ENCODE measurements at places on chromosomes 6 and 20.

- no peak overlapping the region for H3K27ac ChIP-seq
- no peak for DNase-seq
- H3K27me3 ChIP-seq, result no peaks in the 10 kb centered on the region
- no peaks in the 10 kb centered on the region for H3K4me1 ChIP-seq
- no peak overlapping the region for H3K4me3 ChIP-seq
Measured at GRCh38 chr6:147567141-147567805, 58.8 kb downstream of the SAMD5 start.

- H3K4me3 ChIP-seq, result no peak overlapping the region
- no peaks in the 10 kb centered on the region for H3K27me3 ChIP-seq
- peaks cover 2% of the 10 kb centered on the region for H3K4me1 ChIP-seq
- no peak overlapping the region for H3K27ac ChIP-seq
- no peaks in the 10 kb centered on the region for H3K36me3 ChIP-seq
Measured at GRCh38 chr6:6331393-6331792, 10.9 kb upstream of the F13A1 start.

DNA sequence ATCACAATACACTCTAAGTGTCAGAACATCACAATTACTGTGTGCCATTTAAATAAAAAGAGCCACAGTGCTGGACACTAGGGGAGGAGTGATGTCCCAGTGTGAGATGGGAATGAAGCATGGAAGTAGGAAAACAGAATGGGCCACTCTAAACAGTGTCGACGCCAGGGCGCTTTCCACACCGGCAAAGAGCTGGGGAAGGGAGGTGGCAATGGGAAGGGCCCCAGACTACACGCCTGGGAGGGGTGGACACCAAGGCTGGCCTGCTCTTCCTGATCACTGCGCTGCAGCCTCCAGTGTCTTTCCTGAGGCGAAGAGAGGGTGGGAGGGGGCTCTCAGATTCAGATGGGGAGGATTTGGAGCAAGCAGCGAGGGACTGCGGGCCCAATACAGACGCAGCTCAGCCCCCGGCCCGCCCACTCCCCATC, 75.9 kb downstream of the ERMARD start:
- no peak overlapping the region for H3K27ac ChIP-seq
- peaks cover 11% of the 10 kb centered on the region for H3K27me3 ChIP-seq
- H3K4me3 ChIP-seq, result no peak overlapping the region
- H3K36me3 ChIP-seq, result no peaks in the 10 kb centered on the region
- no peak for DNase-seq

- DNase-seq, result no peak
- H3K36me3 ChIP-seq, result peaks cover 13% of the 10 kb centered on the region
- peaks cover 6% of the 10 kb centered on the region for H3K4me1 ChIP-seq
- peak overlapping the region; percentile 33 for H3K27ac ChIP-seq
Measured at GRCh38 chr20:25310268-25310920, 62.5 kb downstream of the PYGB start.

DNA sequence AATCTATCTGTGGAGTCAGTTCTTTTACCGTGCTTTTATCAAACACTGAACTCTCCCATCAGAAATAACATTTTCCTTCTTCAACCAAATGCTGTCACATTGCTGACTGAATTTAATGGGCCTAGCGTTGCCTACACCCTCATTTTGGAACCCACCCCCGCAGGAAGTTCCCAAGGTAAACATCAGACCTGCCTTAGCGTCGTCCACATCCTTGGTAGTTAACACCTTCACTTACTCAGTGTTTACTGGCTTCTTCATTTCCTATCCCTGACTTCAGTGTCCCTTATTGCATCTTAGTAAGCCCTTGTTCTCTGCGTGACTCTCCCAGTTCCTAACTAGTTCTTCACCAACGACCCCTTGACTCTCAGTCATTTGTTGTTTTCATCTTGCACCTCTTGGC, 491.4 kb upstream of the SOX4 start:
- no peak for DNase-seq
- H3K36me3 ChIP-seq, result no peaks in the 10 kb centered on the region
- H3K4me1 ChIP-seq, result peaks cover 29% of the 10 kb centered on the region
- no peak overlapping the region for H3K4me3 ChIP-seq
- no peak overlapping the region for H3K27ac ChIP-seq

DNA sequence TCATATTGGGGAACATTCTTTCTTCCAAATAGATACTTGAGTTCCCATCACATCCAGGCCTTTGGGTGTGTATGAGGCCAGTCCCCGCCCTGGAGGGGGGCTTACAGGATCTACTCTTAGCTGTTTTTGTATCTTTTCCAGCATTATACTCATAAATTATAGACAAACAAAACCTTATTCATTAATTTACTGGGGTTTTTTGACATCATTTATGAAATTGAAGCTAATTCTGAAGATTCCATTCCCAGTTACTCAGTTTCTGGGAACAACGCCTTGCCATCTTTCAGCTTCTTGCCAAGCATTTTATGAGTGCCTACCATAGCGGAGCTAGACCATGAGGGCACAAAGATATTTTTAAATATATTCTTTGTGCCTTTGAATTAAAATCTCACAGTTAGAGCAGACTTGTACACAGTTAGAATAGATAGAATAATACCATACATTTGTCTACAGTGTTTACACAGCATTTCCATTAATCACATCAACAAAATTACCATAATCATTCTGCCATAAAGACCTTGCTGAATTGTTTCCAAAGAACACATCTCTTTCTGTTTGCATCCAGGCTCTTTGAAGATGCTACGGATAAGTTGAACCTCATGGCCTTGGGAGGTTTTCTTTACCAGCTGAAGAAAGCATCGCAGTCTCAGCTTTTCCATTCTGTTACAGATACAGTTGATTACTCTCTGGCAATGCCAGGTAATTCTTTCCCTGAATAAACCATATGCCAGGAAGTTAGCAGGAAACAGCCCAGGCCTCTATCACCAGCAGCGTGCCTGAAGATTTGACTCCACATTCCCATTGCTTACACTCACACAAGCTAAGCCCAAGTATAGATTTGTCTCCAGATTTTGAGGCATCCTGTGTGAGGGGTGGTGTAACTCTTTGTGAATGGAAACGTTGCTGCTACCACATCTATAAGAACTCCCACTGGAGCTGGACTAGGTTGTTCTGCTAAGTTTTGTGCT, 75.4 kb upstream of the PBOV1 start:
- no peaks in the 10 kb centered on the region for H3K36me3 ChIP-seq
- DNase-seq, result no peak
- no peak overlapping the region for H3K4me3 ChIP-seq
- H3K4me1 ChIP-seq, result peaks cover 8% of the 10 kb centered on the region

- no peak for DNase-seq
- H3K27ac ChIP-seq, result no peak overlapping the region
- no peak overlapping the region for H3K4me3 ChIP-seq
- peaks cover 9% of the 10 kb centered on the region for H3K36me3 ChIP-seq
Measured at GRCh38 chr6:169866668-169867521, 115.5 kb downstream of the ERMARD start.

GRCh38 chr20:10812759-10813327, 139.0 kb upstream of the JAG1 start:
- H3K27me3 ChIP-seq, result no peaks in the 10 kb centered on the region
- no peaks in the 10 kb centered on the region for H3K36me3 ChIP-seq
- DNase-seq, result no peak
- no peak overlapping the region for H3K27ac ChIP-seq

- H3K4me3 ChIP-seq, result no peak overlapping the region
- H3K27ac ChIP-seq, result no peak overlapping the region
- no peaks in the 10 kb centered on the region for H3K4me1 ChIP-seq
- DNase-seq, result no peak
Measured at GRCh38 chr6:124334359-124334758, 530.7 kb downstream of the NKAIN2 start.

DNA sequence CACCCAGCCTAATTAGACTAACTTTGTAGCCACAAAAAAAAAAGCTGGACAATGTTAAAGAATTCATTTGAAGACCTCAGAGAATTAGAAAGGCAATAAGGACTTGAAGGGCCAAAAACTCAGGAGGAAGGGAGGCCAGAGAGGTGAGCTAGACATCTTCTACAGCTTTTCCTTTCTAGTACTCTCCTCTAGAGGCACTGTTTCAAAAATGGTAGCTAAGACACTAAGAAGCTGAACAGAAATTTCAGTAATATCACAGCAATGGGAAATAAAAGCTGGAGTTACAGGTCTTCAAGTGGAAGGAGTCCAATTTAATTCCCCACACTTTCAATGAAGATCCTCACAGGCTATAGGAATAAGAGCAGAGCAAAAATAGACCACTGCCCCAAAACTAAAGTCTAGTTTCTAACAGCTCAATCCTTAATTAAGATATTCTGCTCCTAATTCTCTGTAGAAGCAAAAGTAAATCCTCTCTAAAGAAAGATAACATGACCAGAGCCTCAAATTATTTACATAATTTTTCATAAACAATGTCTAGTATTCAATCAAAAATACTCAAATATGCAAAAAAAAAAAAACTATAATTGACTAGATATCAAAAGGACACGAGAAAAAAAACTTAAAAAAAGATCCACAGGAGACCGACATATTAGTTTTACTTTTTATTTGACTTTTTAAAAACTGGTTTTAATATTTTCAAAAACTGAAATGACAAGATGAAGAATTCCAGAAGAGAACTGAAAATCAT, 63.7 kb downstream of the RNGTT start:
- H3K27ac ChIP-seq, result no peak overlapping the region
- no peak for DNase-seq
- H3K27me3 ChIP-seq, result no peaks in the 10 kb centered on the region
- no peaks in the 10 kb centered on the region for H3K4me1 ChIP-seq
- H3K36me3 ChIP-seq, result no peaks in the 10 kb centered on the region

- H3K4me1 ChIP-seq, result peaks cover 2% of the 10 kb centered on the region
- no peak for DNase-seq
- H3K27ac ChIP-seq, result no peak overlapping the region
- H3K27me3 ChIP-seq, result peaks cover 2% of the 10 kb centered on the region
- H3K4me3 ChIP-seq, result no peak overlapping the region
Measured at GRCh38 chr6:119527231-119527578, 177.6 kb upstream of the MAN1A1 start.

DNA sequence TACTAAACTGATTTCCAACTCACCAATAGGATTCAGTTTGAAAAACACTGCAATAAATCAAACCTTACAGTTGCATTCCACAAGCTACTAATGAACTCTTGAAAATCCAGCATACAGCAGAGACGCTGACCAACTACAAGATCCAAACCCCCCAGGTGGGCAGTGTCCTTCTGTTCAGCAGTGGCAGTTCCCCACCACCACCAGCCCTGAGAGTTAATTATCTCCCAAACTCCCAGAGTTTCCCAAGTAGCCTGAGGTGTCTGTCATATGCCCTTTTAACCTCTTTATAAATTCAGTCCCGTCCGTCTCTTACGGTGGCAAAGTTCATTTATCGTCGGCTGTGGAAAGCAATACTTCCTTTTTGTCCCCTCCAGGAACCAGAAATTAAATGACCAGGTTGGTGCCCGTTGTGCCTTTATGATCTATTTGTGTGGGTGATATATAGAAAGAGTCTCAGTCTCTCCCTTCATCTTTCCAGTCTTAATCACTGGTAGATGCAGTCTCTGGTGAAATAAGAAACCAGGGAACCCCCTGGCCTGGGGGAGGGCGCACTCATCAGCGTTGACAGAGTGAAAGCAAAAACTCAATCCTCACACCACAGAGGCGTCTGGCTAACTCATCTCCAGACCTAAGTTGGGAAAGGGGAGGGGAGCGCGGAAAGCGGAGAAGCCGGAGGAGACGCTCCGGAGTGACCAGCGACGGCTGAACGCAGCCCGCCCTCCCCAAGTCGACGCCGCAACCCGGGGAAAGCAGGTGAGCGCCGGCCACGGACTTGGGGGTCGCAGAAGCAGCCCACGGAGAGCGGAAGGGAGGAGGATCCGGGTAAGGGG, 717 bp downstream of the MRPL14 start:
- peak overlapping the region; percentile 78 for H3K27ac ChIP-seq
- peak; percentile 52 for DNase-seq
- peaks cover 6% of the 10 kb centered on the region for H3K27me3 ChIP-seq
- H3K36me3 ChIP-seq, result no peaks in the 10 kb centered on the region
- H3K4me1 ChIP-seq, result peaks cover 37% of the 10 kb centered on the region
- H3K4me3 ChIP-seq, result peak overlapping the region; percentile 97

- H3K36me3 ChIP-seq, result no peaks in the 10 kb centered on the region
- H3K4me3 ChIP-seq, result no peak overlapping the region
- no peaks in the 10 kb centered on the region for H3K27me3 ChIP-seq
- peaks cover 21% of the 10 kb centered on the region for H3K4me1 ChIP-seq
- peak; percentile 78 for DNase-seq
Measured at GRCh38 chr6:121849477-121849876, 414.0 kb downstream of the GJA1 start.

GRCh38 chr6:157514659-157515496, 133.9 kb downstream of the ZDHHC14 start:
- peaks cover 2% of the 10 kb centered on the region for H3K27me3 ChIP-seq
- peak overlapping the region; percentile 36 for H3K27ac ChIP-seq
- H3K36me3 ChIP-seq, result peaks cover 7% of the 10 kb centered on the region
- no peak for DNase-seq
- H3K4me3 ChIP-seq, result no peak overlapping the region

GRCh38 chr20:24633026-24633425, 163.6 kb downstream of the SYNDIG1 start:
- H3K27me3 ChIP-seq, result peaks cover 4% of the 10 kb centered on the region
- no peak for DNase-seq
- H3K27ac ChIP-seq, result no peak overlapping the region
- peaks cover 28% of the 10 kb centered on the region for H3K4me1 ChIP-seq
- H3K4me3 ChIP-seq, result no peak overlapping the region
- H3K36me3 ChIP-seq, result no peaks in the 10 kb centered on the region

DNA sequence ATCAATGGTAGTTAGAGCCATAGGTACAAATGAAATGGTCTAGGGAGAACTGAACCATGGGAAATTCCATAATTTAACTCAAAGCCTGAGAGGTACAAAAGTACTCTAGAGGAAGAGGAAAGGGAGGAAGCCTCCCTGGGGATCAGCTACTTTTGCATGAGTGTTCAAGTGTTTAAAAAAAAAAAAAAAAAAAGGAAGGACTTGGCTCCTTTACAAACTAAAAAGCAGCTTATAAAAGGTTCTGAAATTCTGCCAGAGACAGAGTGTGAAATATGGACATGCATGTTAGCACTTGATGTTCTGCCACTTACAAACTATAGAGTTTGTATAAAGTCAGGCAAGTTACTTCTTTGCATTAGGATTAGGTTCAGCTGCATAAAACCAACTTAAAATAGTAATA, 290.0 kb downstream of the TBC1D7 start:
- no peak for DNase-seq
- H3K27ac ChIP-seq, result no peak overlapping the region
- no peaks in the 10 kb centered on the region for H3K4me1 ChIP-seq
- H3K4me3 ChIP-seq, result no peak overlapping the region
- H3K36me3 ChIP-seq, result no peaks in the 10 kb centered on the region

- H3K4me1 ChIP-seq, result peaks cover 24% of the 10 kb centered on the region
- H3K27ac ChIP-seq, result peak overlapping the region; percentile 65
- H3K36me3 ChIP-seq, result no peaks in the 10 kb centered on the region
- DNase-seq, result no peak
- peaks cover 3% of the 10 kb centered on the region for H3K27me3 ChIP-seq
- H3K4me3 ChIP-seq, result no peak overlapping the region
Measured at GRCh38 chr6:109322825-109323224, 59.4 kb downstream of the CD164 start.

DNA sequence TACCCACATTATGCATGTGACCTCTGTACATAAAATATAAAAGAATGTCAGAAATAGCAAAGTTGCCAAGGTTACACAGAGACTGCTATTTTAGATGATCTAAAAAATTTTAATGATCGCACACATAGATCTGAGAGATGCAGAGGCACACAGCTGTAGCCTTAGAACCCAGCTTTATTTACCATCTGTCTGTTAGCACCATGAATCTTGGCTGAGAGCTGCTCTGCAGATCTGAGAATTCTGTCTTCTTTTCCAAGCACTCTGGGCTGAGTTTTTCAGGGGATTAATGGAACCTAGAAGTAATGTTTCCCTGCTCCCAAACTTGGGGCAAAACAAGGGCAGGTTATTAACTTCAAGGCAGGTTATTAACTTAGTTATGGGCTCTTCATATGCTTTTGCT, 248.7 kb upstream of the JAG1 start:
- no peak overlapping the region for H3K4me3 ChIP-seq
- DNase-seq, result no peak
- peaks cover 5% of the 10 kb centered on the region for H3K4me1 ChIP-seq
- no peaks in the 10 kb centered on the region for H3K36me3 ChIP-seq
- H3K27ac ChIP-seq, result no peak overlapping the region
